ENCODE measurements at places on chromosomes 3 and 15. TPM values are rescaled to one million over a fixed set of nuclear protein-coding genes. Genes with fewer than 3 reads are reported as not detected.

Gene CCR8
- not detected for polyA plus RNA-seq

Gene PLA2G4D
- 0.07 TPM for polyA plus RNA-seq

Gene CLRN1
- not detected for polyA plus RNA-seq

Gene INTS14
- polyA plus RNA-seq = 39.5 TPM

Gene GOLGA8O
- polyA plus RNA-seq = 0.17 TPM

Gene GNAT1
- polyA plus RNA-seq = 0.05 TPM

Gene KATNBL1
- 15.4 TPM for polyA plus RNA-seq

Gene VPS8
- polyA plus RNA-seq = 10.3 TPM

Gene UROC1
- not detected for polyA plus RNA-seq

Gene IMPG2
- polyA plus RNA-seq = 0.05 TPM

Gene ALCAM
- polyA plus RNA-seq = 64.0 TPM

Gene DNAH1
- 0.44 TPM for polyA plus RNA-seq

Gene OR5H15
- polyA plus RNA-seq = not detected

Gene OCA2
- not detected for polyA plus RNA-seq

Gene SLC35G2
- 3.9 TPM for polyA plus RNA-seq

Gene HYAL1
- 2.5 TPM for polyA plus RNA-seq

Gene TMCO5A
- not detected for polyA plus RNA-seq
